ENCODE measurements at places on chromosomes 6 and 20.

DNA sequence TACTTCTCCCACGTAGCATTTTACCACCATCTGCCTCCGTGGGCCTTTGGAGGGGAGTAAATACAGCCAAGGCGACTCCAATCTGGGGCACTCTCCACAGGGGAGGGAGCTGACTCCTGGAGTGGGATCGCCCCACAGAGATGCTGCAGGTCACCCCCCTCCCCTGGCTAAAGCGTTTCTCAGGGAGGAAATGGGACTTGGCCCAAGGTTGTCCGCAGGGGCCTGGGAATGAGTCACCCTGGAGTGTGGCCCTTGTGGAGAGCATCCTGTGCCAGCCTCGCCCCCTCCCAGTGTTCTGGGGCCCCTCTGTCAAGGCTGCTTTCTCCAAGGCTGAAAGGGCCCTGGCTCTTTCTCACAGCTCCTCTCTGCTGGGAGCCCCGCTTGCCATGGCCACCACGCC is 84.5 kb upstream of the QKI start:
- DNase-seq = no peak

DNA sequence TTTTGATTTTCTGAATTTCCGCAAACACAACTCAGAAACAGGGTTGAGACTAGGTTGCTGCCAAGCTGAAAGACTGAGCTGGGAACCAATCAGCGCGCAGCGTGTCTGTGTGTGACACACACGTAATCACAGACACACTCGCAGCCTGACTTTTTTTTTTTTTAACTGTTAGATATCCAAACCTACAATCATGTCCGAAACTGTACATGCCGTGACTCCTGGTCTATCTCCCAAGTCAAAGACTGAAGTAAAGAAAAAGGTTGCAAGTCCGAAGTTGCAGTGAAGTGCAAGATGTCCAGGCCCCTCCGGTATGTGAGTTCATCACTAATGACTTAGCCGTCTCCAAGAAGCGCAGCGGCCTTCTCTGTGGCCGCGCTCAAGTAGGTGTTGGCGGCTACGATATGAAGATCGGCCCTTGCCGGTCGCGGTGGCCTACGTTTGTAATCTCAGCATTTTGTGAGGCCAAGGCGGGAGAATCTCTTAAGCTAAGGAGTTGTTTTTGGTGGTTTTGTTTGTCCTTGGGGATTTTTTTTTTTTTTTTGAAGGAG is 108.2 kb downstream of the HFE start:
- peak; percentile 93 for DNase-seq

GRCh38 chr6:3382326-3383279 is 74.2 kb downstream of the SLC22A23 start:
- DNase-seq = no peak

DNA sequence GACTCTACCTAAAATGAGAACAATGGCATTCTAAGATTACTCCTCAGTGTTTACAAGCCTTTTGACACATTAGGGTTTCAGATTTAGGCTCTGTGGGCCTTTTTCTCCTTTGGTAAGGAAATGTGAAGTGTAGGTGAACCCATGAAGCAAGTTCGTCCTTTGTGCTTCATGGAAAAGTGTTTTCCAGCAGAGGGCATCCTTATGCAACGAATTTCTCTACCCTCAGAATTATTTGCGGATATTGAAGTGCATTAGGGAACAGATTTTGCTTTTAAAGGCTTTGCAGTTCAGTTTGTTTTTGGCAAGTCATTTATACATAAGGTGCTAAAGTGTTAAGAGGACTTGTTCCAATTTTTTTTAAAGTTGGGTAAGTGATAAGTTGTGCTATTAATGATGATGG is 55.7 kb upstream of the FERMT1 start:
- DNase-seq = no peak

DNA sequence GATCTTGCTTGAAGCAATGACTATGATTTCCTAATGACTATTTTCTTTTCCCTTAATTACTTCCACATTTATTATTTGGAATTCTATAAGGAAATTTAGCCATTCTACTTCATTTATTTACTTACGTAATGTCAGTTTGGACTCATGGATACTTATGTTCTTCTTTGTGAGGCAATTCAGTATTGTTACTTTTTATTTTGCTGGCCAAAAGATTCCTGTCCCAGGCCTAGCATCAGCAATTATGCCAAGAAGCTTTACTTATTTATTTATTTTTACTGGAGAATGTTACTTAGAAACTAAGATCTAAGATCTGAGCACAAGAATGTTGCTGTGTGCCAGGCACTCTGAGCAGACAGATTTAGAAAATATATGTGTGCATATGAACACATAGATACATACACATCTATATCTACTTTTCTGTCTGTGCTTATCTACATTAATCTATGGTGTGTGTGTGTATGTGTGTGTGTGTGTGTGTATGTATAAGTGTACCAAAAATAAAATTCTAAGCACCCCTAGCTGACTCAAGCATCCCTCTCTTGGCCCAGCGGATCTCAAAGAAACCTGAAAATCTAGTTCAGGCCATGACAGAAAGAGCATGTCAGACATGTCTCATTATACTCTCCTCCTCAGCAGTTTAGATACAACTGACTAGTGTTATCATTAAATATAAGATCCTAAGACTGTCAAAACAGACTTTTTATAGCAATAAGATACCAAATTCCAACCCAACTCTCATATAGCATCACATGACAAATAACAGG is 640.0 kb upstream of the GJE1 start:
- DNase-seq = no peak

DNA sequence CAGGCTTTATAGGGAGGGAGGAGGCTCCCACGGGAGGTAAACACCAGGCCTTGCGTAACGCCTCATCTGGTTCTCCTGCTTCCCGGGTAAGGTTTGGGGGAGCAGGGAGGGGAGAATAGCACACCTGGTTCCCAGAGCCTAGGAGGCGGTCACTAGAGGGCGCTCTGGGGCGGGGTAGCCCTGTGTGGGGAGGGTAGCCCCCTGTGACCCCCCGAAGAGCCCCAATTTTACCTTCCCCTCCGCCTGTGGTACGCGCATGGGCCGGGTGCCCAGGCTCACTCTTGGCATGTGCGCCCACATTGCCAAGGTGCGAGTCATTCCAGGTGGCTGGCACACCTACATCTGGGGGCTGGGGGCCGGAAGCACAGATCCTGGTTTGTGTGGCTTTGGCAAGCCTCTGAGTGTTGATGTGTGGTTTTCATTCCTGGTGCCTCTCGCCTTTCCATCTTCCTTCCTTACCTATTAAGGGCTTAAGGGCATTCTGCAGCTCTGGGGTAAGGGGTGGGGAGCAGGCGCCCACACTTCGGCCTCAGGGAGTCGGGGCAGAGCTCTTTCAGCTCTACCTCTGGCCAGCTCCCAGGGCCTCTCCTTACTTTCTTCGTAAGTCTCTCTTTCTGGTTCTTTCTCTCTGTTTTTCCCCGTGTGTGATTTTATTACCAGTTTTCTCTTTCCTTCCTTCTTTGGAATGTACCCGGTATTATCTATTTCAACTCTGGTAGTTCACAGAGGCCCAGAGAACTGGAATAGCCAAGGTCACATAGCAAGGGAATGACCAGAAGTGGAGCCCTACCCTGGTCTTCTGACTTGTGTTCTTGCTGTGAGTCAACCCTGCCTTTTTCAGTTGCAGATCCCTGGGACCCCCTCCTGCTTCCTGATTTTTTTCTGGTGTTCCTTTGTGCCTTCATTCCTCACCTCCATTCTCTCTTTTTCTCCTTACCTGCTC is 492 bp upstream of the RNF39 start:
- DNase-seq = no peak

GRCh38 chr6:90109141-90109540 is 187.5 kb downstream of the BACH2 start:
- DNase-seq = peak; percentile 32

- no peak for DNase-seq
These were observed 117.6 kb upstream of the CCN2 start for GRCh38 chr6:132068766-132069165.

DNA sequence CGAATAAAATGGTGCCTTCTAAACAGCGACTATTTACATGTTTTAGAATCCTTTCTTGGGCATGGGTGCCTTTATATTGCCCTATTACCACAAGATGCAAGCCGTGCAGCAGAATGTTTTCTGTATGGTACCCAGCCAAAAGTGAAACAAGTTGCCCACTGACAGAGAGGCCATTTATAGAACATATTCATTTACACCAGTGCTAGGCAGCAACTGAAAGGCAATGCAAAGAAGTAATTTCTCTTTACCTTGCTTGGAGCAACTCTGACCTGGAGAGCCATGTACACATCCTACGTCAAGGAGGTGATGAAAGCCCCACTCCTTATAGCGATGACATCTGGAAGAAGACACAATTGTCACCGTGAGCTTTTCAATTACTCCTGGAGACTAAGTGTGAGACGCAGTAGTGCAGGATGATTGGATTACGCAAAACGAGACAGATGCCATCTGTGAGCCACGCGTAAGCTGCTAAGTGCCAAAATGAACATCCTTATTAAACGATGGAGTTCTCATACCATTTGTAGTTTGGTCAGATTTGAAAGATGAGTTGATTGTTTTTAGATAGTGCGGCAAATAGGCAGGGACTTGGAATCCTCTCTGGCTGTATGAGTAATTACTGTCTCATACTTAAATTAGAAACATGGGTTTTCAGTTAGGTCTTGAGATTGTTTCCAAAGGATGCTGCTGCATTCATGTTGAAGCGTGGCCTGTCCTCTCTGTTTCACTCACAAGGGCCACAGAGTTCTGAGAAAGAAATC is at the start of gene TMEM244:
Gene TMEM244, minus strand, starts transcription at position 408 of the 758 bp plus-strand sequence. Its CDS starts 127 bp downstream, at position 281.
- DNase-seq = peak; percentile 12

GRCh38 chr6:119938752-119939151 is 589.2 kb upstream of the MAN1A1 start:
- no peak for DNase-seq

- no peak for DNase-seq
These were observed 20.6 kb upstream of the FABP7 start for GRCh38 chr6:122758927-122759334.

GRCh38 chr6:151372164-151372563 is 19.2 kb downstream of the ZBTB2 start:
- peak; percentile 24 for DNase-seq

DNA sequence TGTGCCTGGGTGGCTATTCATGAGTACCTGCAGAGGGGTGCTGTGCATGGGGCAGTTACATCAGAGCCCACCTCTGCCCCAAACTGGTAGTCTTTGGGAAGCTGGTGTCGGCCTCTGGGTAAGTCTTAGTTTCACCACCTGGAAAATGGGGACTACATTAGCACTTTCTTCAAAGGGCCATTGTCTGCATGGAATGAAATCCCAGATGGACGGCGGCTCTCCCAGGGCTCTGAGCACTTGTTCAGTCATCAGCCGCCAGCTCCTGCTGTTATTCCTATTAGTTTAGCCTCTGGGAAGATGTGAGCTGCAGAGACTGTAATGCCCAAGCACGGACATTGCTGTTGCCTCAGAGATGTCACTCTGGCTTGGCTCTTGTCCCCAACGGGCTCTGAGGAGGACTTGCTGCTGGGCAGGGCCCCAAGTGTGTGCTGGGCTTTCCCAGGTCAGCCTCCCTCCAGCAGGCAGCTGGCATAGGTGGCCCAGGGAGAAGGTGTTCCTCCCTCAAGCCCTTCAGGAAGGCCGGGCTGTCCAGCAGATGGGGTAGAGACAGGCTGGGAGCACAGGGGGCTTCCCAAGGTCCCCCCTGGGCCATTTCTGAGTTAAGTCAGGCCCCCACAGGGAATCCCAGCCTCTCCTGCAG is 268.3 kb downstream of the TFAP2C start:
- no peak for DNase-seq

- no peak for DNase-seq
These were observed 203.6 kb downstream of the GMPR start for GRCh38 chr6:16442031-16442430.

DNA sequence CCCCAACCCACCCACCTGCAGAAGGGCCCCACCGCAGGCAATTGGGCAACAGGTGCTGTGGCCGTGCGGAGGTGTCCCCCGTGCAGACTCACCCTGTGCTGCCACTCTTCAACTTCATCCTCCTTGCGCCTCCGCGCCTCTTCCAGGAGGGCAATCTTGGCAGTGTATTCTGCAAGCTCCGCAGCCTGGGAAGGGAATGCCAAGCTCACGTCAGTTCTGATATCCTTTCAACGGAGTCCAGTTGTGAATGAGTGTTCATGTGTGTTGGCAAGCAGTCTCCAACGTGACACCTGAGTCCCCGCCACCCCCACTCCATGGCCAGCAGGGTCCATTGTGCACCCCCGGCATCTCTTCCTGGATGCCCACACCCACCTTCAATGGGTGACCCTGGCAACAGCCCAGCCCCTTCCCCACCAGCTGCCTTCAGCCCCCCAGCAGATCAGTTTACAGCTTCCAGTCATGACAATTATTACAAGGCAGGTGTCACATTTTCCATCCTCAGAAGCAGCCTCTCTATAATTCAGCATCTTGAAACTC is 49.9 kb downstream of the EZR start:
- DNase-seq = no peak

DNA sequence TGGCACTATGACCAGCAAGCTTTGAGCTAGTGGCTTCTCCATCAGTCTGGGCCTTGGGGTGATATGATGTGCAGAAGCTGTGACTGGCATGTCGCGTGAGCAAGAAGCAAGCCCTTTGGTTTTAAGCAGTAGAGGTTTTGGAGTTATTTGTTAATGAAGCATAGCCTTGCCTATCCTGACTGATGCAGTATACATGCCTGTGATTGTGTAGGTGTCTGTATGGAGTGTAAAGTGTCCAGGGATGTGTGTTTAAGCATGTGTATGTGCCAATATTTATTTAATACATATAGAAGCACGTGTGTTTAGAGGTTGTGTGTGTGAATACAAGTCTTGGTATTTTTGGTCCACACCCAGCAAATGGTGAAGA is 61.0 kb upstream of the CCDC167 start:
- no peak for DNase-seq

GRCh38 chr6:34230653-34231371 is 5.9 kb upstream of the HMGA1 start:
- DNase-seq = no peak
